ENCODE measurements at places on chromosomes 5 and 9.
A peak's percentile ranks its signal among the peaks of the same experiment; 100 is the strongest.

DNA sequence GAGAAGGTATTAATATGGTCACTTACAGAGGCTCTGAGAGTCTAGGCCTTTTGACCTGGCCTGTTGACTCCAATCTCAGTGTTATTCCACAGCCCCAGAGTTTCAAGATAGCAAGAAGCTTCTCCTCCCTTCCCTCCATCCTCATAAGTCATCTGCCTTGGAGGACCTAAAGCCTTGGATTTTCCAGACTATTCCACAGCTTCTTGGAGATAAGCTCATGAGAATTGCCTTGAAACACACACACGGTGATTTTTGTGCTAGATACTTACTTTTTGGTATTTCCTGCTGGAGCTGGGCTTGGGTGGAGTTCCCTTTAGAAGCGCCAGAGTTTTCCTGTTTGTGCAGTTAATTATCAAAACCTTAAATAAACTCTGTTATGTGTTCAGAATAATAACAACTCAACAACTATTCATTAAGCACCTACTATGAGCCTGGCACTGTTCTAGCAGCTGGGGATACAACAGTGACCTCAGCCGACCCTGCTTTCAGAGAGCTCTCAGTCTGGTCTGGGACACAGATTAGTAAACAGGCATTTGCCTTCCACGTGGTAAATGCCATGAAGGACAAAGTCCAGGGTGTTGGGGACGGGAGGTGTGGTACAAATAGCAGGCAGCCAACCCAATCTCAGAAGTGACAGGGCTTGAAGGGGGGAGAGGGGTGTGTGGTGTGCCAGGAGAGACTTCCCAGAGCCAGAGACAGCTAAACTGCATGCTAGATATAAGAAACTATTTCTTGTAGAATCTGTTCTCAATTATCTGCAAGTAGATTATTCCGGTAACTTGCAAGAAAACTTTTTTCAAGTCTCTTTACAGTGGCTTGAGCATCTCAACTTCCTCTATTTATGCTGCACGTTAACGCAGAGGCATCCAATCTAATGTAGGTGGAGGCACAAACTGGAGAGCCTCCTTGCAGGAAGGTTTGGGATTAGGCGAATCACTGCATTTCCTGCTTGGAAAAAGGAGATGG lies 55.9 kb upstream of the KLF9 start:
- DNase-seq = peak; percentile 36

DNA sequence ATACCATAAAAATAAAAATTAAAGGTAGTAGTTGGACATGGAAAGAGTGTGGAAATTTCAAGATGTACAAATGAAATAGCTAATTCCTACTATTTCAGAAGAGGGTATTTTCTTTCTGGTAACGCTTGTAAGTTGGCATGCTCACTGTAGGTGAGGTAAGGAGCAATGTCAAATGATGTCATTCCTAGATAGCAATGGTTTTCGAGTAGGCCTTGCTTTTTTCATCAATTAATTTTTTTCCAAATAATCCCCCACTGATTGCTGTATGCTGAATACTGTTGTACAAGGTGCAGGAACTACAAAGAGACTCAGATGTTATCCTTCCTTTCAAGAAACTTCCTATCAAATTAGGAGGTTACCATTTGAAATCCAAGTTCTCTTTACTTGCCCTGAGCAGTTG lies 928 bp upstream of the SELENOP start:
- no peak for DNase-seq

DNA sequence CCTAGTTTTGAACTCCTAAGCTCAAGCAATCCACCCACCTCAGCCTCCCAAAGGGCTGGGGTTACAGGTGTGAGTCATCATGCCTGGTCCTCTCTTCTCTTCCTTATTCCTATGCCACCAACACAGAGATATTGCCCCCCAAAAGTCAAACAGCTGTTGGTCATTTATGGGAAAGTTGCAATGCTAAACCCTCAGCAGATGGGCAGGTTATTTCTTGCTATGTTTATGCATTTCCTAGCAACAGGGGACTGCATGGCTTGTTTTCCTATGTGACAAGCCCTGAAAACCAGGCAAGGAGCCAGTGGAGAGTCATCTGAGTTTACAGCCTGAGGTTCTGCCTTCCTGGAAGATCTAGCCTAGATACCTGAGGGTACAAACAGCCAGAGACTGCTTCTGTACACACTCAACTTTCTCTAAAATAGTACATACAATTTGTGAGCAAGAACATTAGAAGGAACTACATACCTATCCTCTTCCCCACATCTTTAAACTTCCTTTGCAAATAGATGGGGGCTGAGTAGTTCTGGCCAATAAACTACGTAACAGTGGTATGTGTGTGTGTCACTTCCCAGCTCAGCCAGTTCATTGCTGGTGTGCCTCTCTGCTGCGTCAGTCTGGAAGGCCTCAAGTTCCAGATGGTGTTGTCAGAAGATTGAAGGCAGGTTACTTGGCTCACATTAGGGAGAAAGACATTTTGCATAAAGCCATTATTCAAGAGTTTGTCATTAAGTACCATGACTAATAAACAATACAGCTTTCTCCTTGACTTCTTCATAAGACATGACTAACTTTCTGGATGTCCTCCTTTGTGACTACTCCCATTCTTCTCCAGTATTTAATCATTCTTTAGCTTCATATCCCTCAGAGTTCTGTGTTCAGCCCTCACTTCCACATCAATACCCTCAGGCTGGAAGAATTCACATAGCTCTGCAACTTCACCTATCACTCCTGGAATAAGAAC lies 65.3 kb downstream of the CSNK1A1 start:
- peak; percentile 98 for DNase-seq

GRCh38 chr5:79508354-79508753 lies 5.6 kb downstream of the HOMER1 start:
- no peak for DNase-seq

GRCh38 chr5:170584003-170584402 lies 80.2 kb downstream of the KCNIP1 start:
- no peak for DNase-seq

GRCh38 chr5:58795327-58795726 lies 212.5 kb downstream of the RAB3C start:
- DNase-seq = no peak

DNA sequence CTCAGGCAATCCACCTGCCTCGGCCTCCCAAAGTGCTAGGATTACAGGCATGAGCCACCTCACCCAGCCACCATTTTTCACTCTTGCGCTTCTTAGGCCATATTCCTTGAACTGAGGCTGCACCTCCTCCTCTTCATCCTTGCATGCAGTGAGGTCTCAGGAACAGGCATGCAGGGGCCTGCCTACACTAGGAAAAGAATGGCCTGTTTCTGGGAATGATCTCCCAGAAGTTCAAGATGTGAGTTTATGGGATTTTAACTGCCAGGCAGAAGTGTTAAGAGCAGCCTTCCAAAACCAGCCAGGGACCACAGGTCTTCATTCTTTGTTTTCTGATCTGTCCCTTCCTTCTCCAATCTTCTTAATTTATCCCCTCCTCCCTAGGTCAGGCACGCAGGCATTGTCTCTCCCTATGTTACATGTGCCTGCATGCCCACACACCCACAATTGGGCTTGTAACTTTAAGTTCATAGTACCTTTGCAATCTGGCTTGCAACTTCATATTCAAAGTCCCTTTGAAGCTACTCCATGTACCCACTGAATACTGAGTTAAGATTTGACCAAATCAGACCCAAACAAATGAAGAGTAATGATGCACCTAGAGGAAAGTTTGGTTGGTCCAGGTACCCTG lies 10.5 kb upstream of the HSPA4 start:
- no peak for DNase-seq

DNA sequence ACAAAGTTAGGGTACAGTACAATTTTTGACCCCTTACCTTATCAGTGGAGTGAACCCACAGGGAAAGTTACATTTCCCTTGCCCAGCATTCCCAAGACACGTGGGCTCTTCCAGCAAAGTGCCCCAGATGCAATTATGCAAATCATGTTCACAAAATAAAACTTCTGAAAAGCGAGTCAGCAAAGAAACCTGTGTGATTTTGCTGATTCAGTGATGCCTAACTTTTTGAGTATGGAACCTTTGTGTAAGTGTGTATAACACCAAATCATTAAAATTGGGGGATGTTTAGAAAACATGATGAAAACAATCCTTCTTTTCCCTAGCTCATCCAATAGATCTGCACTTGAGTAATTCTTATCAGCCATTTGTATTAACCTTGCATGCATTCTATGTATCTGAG lies 52.6 kb downstream of the SH3RF2 start:
- DNase-seq = no peak

GRCh38 chr5:142012186-142012785 lies 541 bp downstream of the GNPDA1 start:
- DNase-seq = peak; percentile 52

DNA sequence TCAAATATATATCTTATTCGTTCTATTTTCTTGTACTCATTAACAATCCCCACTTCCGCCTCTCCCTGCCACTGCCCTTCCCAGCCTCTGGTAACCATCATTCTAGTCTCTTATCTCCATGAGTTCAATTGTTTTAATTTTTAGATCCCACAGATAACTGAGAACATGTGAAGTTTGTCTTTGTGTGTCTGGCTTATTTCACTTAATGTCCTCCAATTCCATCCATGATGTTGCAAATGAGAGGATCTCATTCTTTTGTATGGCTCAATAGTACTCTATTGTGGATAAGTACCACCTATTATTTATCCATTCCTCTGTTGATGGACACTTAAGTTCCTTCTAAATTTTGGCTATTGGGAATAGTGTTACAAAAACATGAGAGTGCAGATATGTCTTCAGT lies 17.2 kb upstream of the CMYA5 start:
- no peak for DNase-seq

DNA sequence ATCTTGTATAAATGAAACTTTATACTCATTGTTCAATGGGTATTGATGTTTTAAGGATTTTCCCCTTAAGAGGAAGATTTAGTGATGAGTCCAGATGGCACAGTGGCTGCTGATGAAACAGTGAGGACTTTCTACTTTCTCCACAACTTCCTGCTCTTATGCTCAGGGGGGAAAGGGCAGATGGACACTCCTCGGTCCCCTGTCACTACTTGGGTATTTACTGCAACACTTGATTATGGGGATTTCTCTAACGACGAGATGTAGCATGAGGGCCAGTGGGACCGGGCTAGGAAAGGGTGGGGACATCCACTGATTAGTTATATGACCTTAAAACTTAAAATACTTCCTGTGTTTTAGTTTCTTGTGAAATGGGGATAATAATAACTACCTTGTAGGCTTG lies 146.1 kb upstream of the HMHB1 start:
- no peak for DNase-seq

DNA sequence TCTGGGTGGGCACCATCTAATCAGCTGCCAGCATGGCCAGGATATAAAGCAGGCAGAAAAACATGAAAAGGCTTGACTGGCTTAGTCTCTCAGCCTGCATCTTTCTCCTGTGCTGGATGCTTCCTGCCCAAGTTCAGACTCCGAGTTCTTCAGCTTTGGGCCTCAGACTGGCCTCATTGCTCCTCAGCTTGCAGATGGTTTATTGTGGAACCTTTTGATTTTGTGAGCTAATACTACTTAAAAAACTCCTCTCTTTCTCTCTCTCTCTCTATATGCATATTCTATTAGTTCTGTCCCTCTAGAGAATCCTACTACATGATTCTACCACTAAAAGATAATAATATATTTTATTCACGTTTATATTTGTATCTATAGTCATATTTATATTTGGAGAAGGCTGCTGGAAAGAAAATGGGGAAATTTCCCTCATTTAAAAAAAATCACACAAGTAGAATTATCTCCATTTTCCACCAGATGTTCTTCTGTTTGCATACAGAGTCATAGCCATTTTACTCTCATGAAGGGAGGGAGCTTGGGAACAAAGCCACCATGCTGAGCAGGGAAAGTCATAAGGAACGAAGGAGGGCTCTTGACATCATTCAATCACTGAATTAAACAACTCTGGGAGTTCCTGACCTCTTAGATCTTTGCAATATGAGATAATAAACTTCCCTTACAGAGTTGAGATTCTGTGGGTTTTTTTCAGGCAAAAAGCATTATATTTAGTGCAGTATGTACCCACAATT lies 1137.4 kb upstream of the CDH18 start:
- no peak for DNase-seq

DNA sequence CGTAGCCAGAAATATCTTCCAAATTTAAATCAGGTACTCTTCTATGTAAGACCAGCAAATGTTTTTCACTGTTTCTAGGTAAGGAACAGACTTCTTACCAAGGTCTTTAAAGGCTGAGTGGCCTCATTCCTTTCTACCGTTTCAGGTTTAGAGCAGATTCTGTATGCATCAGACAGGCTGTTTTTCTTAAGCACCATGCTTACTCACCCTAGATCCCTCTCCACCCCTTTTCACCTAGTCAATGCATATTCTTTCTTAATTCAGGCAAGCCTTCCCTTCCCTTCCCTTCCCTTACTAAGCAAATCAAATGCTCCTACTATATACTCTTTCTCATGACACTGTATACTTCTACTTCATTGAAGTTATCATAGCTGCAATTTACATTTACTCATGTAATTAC lies 70.7 kb downstream of the RFX3 start:
- DNase-seq = no peak

- DNase-seq = peak; percentile 45
Measured at GRCh38 chr5:53262348-53262970, 152.9 kb upstream of the MOCS2 start.

GRCh38 chr9:76662476-76663281 lies 101.6 kb upstream of the PCA3 start:
- peak; percentile 74 for DNase-seq

DNA sequence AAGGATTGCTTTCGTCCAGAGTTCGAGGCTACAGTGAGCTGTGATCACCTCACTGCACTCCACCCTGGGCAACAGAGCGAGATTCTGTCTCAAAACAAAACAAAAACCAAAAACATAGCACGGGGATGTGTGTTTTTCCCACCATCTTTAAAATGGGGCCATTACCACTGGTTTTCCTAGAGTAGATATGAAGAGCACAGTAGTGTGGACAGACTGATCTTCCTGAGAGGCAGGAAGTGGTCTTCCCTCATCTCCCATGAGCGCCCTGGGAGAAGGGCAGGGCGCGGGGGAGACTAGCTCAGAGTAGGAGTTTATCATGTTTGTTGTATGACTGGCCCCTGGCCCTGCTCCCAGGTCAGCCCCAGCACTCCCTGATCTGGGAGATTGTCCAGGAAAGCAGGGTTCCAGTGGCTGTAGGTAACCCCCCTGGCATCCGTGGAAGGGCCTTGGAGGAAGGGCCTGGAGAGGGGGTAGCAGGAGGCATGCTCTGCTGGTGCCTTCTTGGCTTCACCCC lies 2.3 kb downstream of the SUSD3 start:
- no peak for DNase-seq

- no peak for DNase-seq
Measured at GRCh38 chr5:160685695-160686094, 166.3 kb downstream of the ATP10B start.

DNA sequence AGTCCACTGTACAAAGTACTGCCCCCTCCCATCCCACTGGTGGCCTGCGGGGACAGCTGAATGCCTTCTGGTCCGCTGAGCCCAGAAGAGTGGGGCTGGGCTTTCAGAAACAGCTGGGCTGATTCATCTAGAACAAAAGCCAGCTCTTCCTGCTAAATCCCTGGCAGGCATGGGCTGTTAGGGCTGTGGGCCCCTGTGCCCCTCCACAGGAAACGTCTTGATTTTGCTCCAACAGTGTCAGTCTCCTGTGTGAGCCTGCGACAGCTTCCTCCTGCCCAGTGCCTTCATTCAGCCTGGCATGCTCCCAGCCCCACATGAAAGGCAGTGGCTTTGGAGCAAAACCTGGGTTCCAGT lies 6.9 kb upstream of the GSN start:
- peak; percentile 63 for DNase-seq
